A172 (cell line): ENCODE measurements at places on chromosomes 13 and 19. TPM values are rescaled to one million over a fixed set of nuclear protein-coding genes. Genes with fewer than 3 reads are reported as not detected.

DNA sequence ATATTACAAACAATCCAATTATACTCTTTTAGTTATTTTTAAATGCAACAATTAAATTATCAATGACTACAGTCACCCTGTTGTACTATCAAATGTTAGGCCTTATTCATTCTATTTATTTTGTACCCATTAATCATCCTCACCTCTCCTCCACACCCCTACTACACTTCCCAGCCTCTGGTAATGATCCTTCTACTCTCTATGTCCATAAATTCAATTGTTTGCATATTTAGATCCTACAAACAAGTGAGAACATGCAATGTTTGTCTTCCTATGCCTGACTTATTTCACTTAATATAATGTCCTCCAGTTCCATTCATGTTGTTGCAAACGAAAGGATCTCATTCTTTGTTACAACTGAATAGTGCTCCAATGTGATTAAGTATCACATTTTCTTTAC, 1414.6 kb downstream of the SLITRK1 start:
- DNase-seq, result no peak

GRCh38 chr19:39196860-39197562, at the start of gene NCCRP1:
Gene NCCRP1, plus strand, starts transcription at chr19:39196964. Its CDS starts 19 bp downstream, at chr19:39196983.
- DNase-seq, result no peak

GRCh38 chr19:32465176-32465575, 59.6 kb downstream of the DPY19L3 start:
- no peak for DNase-seq

GRCh38 chr13:51003642-51004041, 94.1 kb downstream of the RNASEH2B start:
- DNase-seq, result no peak

Gene CCDC169
- total RNA-seq, result 7.0 and 9.2 TPM in 2 replicates

Gene C19orf38
- 0.22 and 1.5 TPM in 2 replicates for total RNA-seq
